Ovary (tissue), 10 donors: ENCODE measurements at places on chromosomes 3 and 15. TPM values are rescaled to one million over a fixed set of nuclear protein-coding genes. Genes with fewer than 3 reads are reported as not detected.

- no peak for DNase-seq
These were observed 28.6 kb upstream of the STAG1 start for GRCh38 chr3:136780741-136781140.

Gene CEP152
- 1.8 TPM for polyA plus RNA-seq

Gene ROBO1
- polyA plus RNA-seq, result 17.9 TPM

Gene GPR160
- polyA plus RNA-seq, result 0.74 TPM

GRCh38 chr3:195863121-195864061 is 45.0 kb downstream of the TNK2 start:
- peak; percentile 87 for DNase-seq

Gene CTDSPL2
- polyA plus RNA-seq, result 11.3 TPM

DNA sequence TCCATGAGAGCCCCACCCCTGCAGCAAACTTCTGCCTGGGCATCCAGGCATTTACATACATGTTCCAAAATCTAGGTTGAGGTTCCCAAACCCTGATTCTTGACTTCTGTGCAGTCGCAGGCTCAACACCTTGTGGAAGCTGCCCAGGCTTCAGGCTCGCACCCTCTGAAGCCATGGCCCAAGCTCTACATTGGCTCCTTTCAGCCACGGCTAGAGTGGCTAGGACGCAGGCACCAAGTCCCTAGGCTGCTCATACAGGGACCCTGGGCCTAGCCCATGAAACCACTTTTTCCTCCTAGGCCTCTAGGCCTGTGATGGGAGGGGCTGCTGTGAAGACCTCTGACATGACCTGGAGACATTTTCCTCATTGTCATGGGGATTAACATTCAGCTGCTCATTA is 172.8 kb upstream of the SATB1 start:
- no peak for DNase-seq

- no peak for DNase-seq
These were observed 27.6 kb downstream of the PRR23E start for GRCh38 chr3:127220497-127220896.

Gene CACNA2D3
- polyA plus RNA-seq, result 2.0 TPM

GRCh38 chr15:49462232-49462844 is 39.3 kb downstream of the FGF7 start:
- DNase-seq, result no peak

Gene BTBD1
- 24.3 TPM for polyA plus RNA-seq

DNA sequence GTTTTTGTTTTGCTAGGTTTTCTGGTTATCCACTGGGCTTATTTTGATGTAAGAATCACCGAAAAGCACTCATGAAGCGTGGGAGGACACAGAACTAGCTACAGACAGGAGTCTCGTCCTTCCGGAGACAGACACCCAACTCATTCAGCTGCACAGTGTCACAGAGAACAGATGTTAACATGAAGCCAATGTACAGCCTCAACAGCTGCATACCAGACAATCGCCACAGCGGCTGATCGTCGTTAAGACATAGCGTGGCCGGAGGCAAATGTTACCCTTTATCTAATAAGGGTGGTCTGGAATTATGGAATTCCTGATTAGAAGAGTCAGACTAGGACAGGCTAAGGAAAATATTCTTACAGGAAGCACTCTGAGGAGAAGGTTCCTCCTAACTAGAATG is 1.1 kb upstream of the PYGO1 start:
- no peak for DNase-seq

DNA sequence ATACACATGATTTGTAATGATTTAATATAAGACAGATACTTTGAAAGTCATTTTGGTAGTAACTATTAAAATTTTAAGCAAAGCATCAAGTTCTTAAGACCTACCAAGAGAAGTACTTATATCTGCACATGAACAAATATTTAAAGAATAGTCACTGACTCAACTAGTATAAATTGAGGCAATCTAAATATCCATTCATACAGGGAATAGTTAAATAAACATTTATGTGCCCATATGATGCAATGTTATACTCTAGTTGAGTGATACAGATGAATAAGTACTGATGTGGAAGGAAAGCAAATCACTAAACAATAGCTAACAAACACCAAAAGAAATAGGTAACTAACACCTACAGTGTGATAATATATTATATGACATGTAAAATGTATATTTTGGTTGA is 527.7 kb downstream of the EPHA3 start:
- no peak for DNase-seq

DNA sequence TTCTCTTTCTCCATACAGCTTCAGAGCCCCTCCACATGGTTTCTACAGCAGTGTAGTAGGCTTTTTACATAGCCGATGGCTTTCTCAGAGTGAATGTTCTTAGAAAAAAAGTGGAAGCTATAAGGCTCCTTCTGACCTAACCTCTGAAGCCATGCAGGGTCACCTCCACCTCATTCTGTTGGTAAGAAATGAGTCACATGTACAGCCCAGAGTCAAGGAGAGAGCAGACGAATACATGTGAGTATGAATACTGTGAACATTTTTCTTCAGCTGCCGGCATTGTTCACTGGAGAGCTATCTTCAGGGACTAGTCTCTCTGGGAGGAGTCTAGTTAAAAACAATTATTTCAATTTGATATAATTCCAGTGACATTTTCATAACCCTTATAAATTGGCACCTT is 68.2 kb upstream of the THRB start:
- DNase-seq, result no peak

Gene WDR93
- polyA plus RNA-seq, result 0.24 TPM

DNA sequence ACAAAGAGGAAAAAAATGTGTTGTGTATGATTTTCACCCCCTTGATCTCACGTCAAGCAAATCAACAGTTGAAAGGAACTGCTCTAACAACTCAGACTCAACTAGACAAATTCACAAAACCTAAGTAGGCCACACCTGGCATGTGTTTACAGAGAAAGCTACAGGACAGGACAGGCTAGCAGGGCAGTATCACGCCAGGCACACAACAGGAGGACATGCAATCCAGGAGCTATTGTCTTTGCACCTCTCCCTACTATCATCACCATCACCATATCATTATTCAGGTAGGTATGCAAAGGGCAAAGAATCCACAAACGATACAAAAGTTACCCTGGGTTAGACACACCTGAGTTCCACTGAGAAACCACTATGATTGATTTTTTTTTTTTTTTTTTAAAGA is 86.4 kb downstream of the TBL1XR1 start:
- no peak for DNase-seq

DNA sequence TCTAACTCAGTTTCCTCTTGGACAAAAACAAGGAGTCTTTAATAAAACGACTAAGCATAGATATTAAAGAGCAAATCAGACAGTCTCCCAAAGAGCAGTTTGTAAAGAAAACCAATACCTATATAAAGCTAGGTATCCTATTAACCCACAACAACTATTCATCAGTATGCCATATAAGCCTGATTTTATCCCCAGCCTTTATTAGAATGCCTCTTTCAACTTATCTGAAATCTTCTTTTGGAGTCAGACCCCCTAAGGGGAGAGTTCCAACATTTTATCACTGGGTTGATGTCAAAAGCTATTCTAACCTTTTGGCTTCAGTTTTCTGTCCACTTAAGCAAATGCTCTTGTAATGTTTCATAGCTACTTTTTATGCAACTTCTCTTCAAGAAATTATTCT is 17.8 kb downstream of the MAP2K5 start:
- DNase-seq, result no peak

Gene CAND2
- polyA plus RNA-seq, result 6.3 TPM

Gene LIPH
- 0.98 TPM for polyA plus RNA-seq

Gene IL17RB
- 1.1 TPM for polyA plus RNA-seq

GRCh38 chr3:26989037-26989436 is 366.5 kb downstream of the LRRC3B start:
- DNase-seq, result no peak

Gene CPNE9
- 0.07 TPM for polyA plus RNA-seq

Gene TIMMDC1
- 74.9 TPM for polyA plus RNA-seq

GRCh38 chr3:29168696-29169095 is 112.2 kb upstream of the RBMS3 start:
- no peak for DNase-seq

Gene SPATA16
- not detected for polyA plus RNA-seq

Gene WDR72
- polyA plus RNA-seq, result not detected

Gene C3orf85
- polyA plus RNA-seq, result not detected

DNA sequence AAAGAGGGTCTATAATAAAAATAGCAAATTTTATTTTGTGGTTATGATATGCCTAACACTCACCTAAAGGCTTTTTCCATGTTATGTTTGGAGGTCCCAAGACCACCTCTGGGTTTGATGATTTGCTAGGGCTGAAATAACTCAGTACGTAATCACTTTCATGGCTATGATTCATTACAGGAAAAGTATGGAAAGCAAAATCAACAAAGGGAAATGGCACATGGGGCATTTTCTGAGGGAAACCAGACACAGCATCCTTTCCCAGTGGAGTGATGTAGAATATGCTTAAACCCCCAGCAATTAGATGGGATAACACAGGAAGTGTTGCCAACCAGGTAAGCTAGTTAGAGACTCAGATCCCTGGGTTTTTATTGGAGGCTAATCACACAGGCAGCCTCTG is 701.6 kb upstream of the CBLB start:
- no peak for DNase-seq

Gene CCDC174
- polyA plus RNA-seq, result 23.6 TPM

Gene VEPH1
- 1.3 TPM for polyA plus RNA-seq

- DNase-seq, result peak; percentile 67
These were observed 56.8 kb downstream of the GPR171 start for GRCh38 chr3:151146071-151146730.

- DNase-seq, result no peak
These were observed 26.0 kb downstream of the TM4SF18 start for GRCh38 chr3:149307435-149307783.

Gene DUOX1
- polyA plus RNA-seq, result 0.87 TPM

Gene SAMD7
- polyA plus RNA-seq, result not detected

- no peak for DNase-seq
These were observed 48.3 kb upstream of the ACP3 start for GRCh38 chr3:132268956-132269355.

- DNase-seq, result no peak
These were observed 145.8 kb upstream of the CHRM5 start for GRCh38 chr15:33822479-33822878.

GRCh38 chr3:144816323-144816722 is 844.7 kb downstream of the DIPK2A start:
- DNase-seq, result no peak

DNA sequence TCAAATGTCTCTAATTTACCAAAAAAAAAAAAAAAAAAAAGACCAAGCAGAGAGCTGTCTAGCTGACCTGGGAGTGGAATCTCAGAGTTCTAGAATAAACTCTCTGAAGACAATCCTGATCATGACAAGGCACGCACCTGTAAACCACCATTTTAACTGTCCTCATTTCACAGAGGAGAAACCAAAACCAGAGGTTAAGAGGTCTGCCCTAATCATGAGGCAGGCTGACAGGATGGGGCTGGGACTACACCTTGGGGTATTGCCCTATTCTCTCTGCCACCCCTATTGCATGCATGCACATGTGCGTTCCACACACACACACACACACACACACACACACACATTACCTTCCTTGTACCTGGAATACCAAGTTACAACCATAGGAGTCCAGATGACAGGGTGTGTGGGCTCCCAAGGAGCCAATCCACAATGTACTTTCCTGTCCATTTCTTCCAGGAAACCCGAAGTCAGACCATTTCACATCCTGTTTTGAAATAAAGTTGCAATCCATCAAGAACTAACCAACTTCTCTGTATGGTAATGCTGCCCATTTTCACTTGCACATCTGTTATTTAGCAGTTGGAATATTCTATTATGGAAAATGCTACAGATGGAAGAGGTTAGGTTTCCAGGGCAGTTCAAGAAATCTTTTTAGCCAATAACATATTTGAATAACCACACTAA is 34.6 kb downstream of the HSPBAP1 start:
- DNase-seq, result no peak

- no peak for DNase-seq
These were observed 141.0 kb downstream of the OTOL1 start for GRCh38 chr3:161637559-161637958.

Gene IL17RC
- 34.1 TPM for polyA plus RNA-seq

DNA sequence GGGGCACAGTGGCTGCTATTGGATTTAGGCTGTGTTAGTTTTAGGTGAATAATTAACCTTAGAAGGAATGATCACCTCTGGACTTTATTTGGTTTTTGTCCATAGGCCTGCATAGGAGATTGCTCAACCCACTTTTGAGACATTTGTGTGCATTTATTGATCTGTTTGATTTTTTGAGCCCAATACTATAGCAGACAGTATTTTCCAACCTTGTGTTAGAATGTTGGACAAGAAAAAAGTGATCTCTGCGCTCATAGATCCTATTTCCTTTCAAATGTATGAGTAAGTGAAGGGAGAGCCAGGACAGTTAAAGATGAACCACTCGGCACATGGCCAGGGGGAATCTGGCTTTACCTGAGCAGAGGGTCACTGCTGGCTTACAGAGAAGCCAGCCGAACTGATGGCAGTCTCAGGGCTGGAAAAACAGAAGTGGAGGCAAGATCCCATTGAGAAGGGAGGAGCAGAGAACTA is 8.8 kb upstream of the TOPBP1 start:
- DNase-seq, result no peak

Gene BBX
- polyA plus RNA-seq, result 15.8 TPM

- DNase-seq, result no peak
These were observed 1080.8 kb downstream of the TUSC7 start for GRCh38 chr3:117790235-117790987.
